Stimulated activated CD4-positive, alpha-beta T cell treated with anti-CD3 and anti-CD28 coated beads, Interleukin-1b, Interleukin-23, amount 100 ng/mL, for 48 hours (primary cell): ENCODE measurements at places on chromosomes 1 and 21.

DNA sequence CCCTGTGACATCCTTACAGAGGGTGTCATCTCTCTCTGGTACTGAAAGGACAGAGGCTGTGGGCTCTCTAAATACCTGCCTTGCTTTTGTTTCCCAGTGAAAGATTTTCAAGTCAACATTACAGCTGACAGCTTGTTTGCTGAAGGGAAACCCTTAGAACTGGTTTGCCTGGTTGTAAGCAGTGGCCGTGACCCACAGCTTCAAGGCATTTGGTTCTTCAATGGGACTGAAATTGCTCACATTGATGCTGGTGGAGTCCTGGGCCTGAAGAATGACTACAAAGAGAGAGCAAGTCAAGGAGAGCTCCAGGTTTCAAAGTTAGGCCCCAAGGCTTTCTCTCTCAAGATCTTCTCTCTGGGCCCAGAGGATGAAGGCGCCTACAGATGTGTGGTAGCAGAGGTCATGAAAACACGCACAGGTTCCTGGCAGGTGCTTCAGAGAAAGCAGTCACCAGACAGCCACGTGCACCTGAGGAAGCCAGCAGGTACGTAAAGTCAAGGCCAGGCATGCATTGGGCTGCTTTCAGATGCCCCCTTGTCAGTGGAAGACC lies 11.8 kb downstream of the CD101 start:
- no peak for DNase-seq

- DNase-seq: peak; percentile 72
Observed at GRCh38 chr1:209692745-209693504, 11.7 kb upstream of the HSD11B1 start.

DNA sequence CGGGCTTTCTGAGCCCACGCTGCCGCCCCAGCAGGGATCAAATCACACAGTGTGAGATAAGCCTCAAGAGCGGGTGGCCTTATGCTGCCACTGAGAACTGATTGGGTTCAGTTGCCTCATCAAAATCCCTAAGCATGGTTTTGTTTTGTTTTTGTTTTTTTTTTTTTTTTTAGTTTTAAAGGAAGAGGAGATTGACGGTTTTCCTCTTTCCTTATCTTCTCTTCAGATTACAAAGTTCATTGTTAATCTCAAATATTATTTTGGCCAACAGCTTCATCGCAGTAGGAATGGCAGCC lies 651 bp downstream of the COA6 start:
- DNase-seq: no peak

DNA sequence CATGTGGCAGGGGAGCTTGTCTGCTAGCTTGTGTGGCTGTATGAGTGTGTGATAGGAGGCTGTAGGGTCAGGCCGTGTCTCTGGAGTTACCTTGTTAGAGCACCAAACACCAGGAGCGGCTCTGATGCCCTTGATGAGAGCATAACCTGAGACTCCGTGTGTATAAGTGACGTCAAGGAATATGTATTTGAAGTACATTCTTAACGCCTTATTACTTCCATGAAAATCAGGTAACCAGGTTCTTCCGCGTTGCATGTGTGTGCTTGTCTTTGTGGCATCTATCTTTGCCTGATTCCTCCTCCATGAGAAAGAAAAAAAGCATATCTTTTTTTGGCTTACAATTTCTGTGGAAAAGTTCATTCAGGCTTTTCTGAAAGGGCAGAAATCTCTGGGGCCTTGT lies 4.6 kb downstream of the OLFML3 start:
- DNase-seq: no peak

- no peak for DNase-seq
Observed at GRCh38 chr1:205690122-205690756, 9.9 kb upstream of the SLC45A3 start.

DNA sequence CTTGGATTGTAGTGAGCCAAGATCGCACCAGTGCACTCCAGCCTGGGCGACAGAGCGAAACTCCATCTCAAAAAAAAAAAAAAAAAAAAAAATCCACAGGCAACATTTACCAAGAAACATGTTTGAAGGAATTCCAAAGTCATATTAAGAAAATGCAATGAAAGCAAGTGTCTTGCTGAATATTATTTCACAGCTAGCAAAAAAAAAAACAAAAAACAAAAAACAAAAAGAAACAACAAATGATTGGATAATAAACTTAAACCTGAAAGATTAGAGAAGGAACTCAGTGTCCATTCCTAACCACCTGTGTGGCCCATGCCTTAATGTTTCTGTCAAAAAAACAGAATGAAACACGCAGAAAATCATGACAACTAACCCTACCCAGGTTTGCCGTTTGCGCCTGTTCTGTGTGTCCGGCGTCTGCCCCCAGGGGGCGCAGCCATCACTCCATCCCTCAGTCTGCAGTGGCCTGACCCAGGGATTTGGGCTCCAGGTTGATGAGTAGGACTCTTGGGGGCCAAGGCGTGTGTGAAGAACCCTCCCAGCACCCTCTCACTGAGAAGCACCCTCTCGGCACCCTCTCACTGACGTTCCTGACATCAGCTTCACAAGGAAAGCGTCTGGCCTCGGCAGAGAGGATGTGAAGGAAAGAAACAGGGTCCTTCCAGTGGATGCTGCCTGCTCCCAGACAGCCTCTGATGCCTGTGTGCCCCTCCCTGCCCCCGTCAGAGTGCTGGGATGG lies 19.2 kb upstream of the PTTG1IP start:
- peak; percentile 70 for DNase-seq

GRCh38 chr1:108016451-108016920 lies 51.5 kb upstream of the VAV3 start:
- DNase-seq: no peak

DNA sequence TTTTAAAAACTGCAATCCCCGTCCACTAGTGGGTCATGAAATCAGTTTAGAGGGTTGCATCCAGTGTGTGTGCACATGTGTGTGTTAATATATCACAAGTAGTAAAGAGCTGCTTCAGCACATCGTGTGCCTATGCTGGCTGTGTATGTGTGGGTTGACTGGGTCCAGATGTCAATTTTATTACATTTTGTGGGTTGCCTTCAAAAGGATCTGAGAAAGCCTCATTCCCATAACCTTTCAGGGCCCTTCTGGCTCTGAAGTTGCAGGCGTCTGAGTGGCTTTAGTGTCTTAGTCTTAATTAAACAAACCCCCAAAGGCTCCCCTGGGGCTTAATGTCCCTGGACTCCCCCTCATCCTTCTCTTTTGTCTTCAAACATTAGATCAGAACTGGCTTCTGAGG lies 19.8 kb downstream of the PLA2G2D start:
- no peak for DNase-seq

- DNase-seq: no peak
Observed at GRCh38 chr1:11576109-11576875, 77.9 kb downstream of the FBXO2 start.

- DNase-seq: no peak
Observed at GRCh38 chr1:232239998-232240397, 389.9 kb downstream of the SIPA1L2 start.

- no peak for DNase-seq
Observed at GRCh38 chr1:180610556-180611015, 21.2 kb upstream of the XPR1 start.

- no peak for DNase-seq
Observed at GRCh38 chr1:154698320-154699096, 90.5 kb upstream of the ADAR start.

GRCh38 chr21:44299458-44300261 lies at the start of gene PFKL:
Gene PFKL (plus strand): TSS chr21:44300053. CDS start chr21:44300106, 53 bp downstream.
- DNase-seq: peak; percentile 73

DNA sequence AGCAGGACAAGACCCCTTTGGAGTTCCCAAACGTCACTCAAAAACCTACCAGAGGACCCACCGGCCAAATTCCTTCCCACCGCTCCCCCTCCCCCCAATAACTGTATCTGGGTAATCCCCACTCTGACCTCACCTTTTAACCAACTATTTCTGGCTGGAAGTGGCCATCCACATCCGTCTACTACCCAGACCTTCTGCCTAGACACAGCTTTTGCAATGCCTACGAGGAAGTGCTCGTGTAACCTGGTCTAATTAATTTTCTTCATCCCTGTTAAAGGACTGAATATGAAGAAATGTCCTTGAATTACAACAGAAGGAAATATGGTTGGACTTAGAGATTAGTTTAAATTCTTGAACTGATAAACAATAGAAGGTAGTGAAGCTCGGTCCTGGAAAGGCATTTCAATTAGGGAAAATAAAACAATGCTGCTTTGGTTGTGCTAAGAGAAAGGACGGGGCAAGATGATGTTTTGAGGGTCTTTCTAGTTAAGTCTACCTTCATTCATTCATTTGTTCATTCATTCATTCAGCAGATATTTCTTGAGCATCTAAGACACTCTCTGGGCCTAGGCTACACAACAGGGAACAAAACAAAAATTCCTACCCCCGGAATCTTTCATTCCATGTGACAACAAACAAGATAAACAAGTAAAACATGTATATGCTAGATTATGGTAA lies 18.8 kb downstream of the AVPR1B start:
- DNase-seq: no peak

DNA sequence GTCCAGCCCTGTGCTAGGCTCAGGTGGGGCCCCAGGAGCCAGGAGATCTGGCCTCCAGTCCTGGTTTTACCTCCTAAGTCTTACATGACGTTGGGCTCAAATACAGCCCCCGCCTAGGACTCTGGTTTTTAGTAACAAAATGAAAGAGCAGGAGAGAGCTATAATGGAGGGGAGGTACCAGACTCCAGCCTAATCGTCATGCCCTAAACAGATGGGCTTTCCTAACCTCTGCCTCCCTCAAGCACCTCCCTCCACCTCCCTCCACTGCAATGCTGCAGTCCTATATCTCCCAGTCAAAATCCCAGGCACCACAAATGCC lies 28.6 kb downstream of the TTC39A start:
- no peak for DNase-seq

GRCh38 chr1:153534925-153535241 lies 908 bp downstream of the S100A6 start:
- DNase-seq: no peak

DNA sequence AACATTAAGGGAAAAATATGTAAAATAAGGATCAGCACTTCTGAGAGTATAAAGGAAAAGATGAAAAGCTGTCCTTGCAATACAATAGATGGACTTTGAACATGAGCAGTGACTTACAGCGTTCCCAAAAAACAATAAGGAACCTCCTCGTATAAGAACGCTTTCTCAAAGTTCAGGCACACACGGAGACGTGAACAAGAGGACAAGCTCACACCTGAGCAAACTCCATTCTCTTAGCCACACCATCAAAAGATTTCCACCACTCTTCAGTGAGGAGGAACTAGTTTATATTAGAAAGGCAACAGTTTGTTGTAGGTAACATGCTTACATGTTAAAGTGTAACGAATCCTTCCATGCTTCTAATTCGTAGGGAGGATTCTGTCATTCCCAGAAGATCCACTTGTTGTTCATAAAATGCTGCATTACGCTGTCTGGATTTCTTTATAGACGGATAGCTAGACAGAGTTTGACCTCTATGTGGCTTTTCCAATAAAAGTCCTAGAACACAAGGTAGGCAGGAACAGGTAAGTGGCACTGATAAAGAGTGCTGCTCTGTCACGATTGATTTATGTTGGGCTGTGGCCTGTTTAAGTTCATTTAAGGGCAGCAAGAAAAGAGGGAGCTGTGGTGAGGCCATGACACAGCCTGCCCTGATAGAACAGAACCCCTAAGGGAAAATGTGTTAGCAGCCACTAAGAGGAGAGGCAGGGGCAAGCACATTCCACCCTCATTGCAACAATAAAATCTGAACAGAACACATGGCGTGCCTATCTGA lies 37.0 kb upstream of the ATP1A1 start:
- DNase-seq: no peak

GRCh38 chr1:172241540-172241939 lies 178.9 kb upstream of the C1orf105 start:
- no peak for DNase-seq

- DNase-seq: no peak
Observed at GRCh38 chr21:45187646-45188045, 100.0 kb downstream of the POFUT2 start.

DNA sequence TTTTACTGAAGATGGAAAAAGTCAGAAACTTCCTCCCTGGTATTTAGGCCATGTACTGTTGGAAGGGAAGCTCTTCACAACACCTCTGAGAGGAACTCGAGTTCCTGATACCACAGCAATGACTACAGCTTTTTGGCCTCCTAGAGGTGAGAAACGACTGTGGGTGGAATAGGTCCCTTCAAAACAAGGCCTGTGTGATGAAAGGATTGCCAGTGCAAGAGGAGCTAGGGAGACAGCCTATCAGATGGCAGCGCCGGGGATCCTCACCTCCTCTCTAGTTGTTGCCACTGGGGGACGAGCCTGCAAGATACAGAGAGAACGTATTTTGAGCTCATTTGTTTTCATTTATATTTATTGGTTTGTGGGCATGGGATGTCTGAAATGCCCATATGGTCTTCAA lies 187.8 kb upstream of the KCND3 start:
- no peak for DNase-seq

DNA sequence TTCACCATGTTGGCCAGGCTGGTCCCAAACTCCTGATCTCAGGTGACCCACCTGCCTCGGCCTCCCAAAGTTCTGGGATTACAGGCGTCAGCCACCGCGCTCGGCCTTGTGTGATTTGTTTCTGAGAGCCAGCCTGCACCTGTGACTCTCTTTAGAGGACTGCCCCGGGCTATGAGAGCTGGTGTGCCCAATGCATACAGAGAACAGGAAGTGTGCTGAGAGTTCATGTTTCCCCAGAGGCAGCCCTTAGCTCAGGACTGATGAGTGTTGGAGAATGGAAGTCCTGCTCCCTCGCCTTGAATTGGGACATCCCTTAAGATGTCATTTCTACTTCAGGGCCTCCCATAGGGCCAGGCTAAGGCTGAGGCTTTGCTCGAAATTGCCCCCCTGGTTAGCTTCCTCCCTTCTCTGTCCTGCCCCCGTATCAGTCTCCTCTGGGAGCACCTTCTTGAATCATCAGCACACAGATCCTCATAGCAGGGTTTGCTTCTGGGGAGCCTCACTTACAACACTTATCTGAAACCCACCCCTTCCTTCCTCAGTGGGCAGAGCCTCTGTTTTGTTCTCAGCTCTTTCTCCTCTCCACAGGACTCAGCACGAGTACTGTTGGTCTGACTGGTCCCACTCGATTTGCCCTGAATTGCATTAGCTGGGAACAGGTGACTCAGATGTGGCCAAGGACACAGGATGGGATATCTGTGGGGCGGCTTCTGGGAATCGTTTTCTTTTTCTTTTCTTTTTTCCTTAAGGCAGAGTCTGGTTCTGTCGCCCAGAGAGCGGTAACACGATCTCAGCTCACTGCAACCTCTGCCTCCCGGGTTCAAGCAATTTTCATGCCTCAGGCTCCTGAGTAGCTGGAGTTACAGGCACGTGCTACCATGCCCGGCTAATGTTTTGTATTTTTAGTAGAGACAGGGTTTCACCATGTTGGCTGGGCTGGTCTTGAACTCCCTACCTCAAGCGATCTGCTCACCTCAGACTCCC lies 80.1 kb downstream of the UBIAD1 start:
- no peak for DNase-seq
